ENCODE measurements at places on chromosomes 3 and 15.
A peak's percentile ranks its signal among the peaks of the same experiment; 100 is the strongest.

- DNase-seq: peak; percentile 91
Observed at GRCh38 chr3:4994823-4995499, 15.7 kb downstream of the BHLHE40 start.

DNA sequence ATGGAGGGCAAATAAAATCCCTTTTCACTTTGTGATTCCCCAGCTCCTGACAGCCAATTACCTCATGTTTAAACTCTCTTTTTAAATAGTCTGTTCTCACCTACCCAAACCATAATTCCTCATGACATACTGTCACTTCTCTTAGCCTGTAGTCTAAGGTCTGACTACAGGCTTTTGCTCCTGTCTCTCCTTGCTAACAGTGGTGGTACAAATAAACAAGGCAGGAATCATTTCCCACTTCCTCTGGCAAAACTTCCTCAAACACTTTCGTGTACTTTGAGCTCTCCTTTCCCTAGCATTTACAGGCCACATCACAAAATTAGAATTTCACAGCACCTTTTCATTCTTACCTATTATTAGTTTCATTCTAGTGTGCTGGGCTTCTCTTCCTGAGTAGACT, 51.8 kb downstream of the ATP8B4 start:
- DNase-seq: no peak

GRCh38 chr3:97860364-97860763, 38.6 kb downstream of the CRYBG3 start:
- no peak for DNase-seq

- DNase-seq: peak; percentile 79
Observed at GRCh38 chr15:70245932-70246622, 148.4 kb upstream of the TLE3 start.

All from Daoy (cell line).